Dermis blood vessel endothelial cell (primary cell): ENCODE measurements at places on chromosomes 1 and 21.

- no peak for DNase-seq
Measured at GRCh38 chr1:52798331-52798730, 44.2 kb upstream of the ZYG11A start.

GRCh38 chr1:178146436-178146835, 52.5 kb downstream of the RASAL2 start:
- DNase-seq, result peak; percentile 34

DNA sequence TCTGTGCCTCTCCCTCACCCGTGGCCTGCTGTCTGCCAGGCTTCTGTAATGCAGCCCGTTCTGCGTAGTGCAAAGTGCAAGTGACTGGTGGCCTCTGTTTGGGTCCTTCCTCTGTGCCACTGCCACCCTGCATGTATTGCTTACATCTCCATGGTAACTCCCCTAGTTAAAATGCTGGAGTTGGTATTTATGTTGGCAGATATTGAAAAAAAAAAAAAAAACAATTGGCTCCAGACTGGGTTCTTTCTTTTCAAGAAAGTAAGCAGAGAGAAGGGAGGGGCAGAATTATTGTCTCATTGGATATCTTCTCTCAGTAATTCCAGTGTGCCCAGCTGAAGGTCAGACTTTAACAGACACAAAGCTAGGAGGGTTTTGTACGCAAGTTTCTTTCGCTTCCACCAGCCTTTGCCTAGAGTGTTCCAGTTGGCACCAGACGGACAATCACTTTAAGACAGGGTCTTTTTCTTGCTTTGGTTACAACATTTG, 242.3 kb downstream of the PBX1 start:
- DNase-seq, result no peak

GRCh38 chr1:228833911-228834688, 98.8 kb downstream of the RHOU start:
- DNase-seq, result no peak

DNA sequence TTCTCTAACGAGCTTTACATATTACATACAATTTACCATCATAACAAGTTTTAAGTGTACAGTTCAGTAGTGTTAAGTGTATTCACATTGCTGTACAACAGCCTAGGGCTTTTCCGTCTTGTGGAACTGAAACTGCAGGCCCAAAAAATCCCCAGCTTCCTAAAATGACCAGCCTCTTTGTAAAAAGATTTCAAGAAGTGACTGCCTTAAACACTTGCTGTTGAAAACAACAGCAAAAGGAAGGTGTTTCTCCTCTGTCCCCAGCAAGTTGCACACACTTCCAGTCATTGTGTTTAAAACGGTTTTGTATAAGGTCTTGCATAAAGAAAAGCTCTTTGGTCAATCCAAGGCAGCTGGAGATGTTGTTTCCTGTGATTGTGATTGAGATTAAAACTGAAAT, 16.0 kb upstream of the GBP1 start:
- peak; percentile 77 for DNase-seq

- DNase-seq, result peak; percentile 80
Measured at GRCh38 chr1:64687725-64688327, 57.0 kb upstream of the RAVER2 start.

DNA sequence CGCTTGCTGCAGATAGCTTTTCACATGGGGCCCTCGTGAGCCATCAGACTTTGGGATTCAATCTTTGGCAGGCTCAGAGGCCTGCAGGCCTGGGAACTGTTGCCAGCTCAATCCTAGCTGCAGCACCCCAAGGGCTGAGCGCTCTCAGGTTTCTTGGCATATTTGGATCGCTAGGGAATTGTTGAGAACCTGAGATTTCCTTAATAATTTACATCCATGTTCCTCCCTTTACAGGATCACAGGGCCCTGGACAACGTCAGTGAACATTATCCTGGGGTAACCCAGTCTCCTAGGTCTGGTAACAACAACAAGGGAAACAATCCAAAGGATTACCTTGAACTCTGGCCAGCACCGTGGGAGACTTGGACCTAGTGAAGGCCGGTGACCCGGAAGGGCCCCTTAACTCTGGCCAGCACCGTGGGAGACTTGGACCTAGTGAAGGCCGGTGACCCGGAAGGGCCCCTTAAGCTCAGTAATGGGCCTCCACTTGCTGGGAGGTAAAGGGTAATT, 49.3 kb upstream of the NEK2 start:
- DNase-seq, result no peak

- DNase-seq, result no peak
Measured at GRCh38 chr1:203656796-203657747, 30.4 kb downstream of the ATP2B4 start.

- peak; percentile 64 for DNase-seq
Measured at GRCh38 chr1:21815724-21816321, 3.8 kb downstream of the LDLRAD2 start.

- DNase-seq, result no peak
Measured at GRCh38 chr1:56758794-56759193, 60.4 kb downstream of the FYB2 start.
